ENCODE measurements at places on chromosomes 5 and 9. TPM values are rescaled to one million over a fixed set of nuclear protein-coding genes. Genes with fewer than 3 reads are reported as not detected.

- no peak for DNase-seq
These were observed 15.0 kb downstream of the HMHB1 start for GRCh38 chr5:143826951-143827444.

GRCh38 chr9:114238891-114239875 is 83.7 kb upstream of the ORM1 start:
- no peak for DNase-seq

DNA sequence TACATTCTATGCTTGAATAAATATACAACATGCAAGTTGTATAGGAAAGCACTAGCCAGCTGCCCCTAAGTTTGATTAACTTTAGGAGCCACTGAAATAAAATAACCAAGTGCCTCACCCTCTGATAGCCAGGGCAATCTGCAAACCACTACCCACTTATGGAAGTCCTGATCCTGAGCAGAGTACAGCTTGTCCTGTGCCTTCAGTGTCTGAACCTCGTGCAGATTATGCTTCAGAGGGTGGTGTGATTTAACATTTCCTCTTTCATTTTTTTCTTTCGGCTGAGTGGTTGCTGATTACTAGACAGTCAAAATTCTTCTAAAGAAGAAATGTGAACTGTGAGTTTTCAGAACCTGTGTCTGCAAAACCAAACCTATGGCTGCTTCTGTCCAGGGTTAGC is 327.7 kb downstream of the PIK3R1 start:
- no peak for DNase-seq

DNA sequence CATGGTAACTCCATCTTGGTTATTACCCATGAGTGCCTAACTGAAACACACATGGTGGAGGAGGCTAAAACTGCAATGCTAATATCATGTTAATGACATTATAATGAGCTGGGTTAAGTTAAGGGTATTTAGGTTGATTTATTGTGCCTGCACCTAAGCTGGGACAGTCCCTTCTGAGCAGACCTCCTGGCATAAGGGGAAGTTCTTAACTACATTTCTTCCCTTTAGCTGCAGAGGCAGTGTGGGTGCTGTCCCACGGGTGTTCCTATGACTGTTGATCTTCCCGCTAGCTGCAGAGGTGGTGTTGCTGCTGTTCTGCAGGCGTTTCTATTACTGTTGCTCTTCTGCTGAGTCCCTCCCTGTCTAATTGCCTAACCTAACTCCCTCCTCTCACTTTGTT is 183.9 kb downstream of the LURAP1L start:
- no peak for DNase-seq

- no peak for DNase-seq
These were observed 295.7 kb downstream of the MED10 start for GRCh38 chr5:6082685-6083084.

DNA sequence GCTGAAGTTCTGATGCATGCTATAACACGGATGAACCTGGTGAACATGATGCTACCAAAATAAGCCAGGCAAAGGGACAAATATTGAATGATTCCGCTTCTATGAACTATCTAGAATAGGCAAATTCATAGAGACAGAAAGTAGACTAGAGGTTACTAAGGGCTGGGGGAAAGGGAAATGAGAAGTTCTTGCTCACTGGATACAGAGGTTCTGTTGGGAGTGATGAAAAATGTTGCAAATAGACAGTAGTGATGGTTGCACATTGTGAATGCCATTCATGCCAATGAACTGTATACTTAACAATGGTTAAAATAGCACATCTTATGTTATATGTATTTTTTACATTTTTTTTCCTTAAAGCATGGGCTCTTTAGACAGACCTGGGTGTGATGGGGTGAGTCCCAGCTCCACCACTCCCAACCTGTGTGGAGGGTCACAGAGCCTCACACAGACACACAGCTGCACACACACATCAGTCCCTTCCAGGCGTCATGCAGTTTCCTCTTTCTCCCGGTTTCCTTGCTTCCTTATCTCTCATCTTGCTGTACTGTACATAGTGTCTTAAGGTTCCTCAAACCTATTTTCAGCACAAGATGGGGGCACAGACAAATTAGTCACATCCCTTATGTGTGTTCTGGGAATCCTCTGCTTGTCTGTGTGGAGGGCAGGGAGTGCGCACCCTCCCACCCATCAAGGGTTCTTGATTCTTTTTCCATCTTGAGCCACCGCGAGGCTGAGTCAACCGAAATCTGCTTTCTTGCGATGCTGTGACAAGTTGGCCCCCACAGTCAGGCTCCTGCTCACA is 192.9 kb downstream of the CRB2 start:
- DNase-seq: no peak

- no peak for DNase-seq
These were observed 1.1 kb downstream of the PTGER4 start for GRCh38 chr5:40680741-40681362.

GRCh38 chr5:99000876-99001275 is 72.1 kb upstream of the CHD1 start:
- no peak for DNase-seq

- no peak for DNase-seq
These were observed 166.0 kb downstream of the ADAMTS12 start for GRCh38 chr5:33725806-33726205.

DNA sequence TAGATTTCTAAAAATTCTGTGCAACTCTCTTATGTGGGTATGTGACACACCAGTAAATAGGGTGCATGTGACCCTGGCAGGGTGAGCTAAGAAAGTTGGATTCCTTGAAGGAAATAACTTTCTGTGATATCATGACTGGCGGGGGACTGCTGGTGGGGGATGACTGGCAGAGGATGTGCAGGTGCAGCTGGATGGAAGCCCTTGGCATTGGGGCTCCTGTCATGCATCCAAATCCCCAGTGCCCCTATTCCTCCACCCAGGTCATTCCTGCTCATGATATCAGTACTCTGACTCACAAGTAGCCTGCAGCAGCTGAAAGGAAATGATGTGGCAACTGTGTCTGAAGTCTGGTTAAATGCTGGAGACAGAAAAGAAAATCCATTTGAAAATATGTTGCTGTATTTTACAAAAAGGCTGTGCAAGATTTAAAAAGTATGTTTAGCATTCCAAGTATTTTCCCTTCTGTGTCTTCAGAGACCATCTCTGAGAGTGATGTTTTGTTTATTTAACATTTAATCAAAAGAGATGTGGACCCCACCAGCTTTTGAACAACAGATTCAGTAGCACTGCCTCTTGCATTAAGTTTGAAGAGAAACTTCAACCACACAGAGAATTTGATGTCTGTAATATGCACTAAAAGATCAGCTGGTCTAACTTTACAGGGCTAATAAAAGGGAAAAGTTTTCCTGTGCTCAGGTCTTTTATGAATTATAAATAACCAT is 17.9 kb upstream of the ZSWIM6 start:
- DNase-seq: no peak

DNA sequence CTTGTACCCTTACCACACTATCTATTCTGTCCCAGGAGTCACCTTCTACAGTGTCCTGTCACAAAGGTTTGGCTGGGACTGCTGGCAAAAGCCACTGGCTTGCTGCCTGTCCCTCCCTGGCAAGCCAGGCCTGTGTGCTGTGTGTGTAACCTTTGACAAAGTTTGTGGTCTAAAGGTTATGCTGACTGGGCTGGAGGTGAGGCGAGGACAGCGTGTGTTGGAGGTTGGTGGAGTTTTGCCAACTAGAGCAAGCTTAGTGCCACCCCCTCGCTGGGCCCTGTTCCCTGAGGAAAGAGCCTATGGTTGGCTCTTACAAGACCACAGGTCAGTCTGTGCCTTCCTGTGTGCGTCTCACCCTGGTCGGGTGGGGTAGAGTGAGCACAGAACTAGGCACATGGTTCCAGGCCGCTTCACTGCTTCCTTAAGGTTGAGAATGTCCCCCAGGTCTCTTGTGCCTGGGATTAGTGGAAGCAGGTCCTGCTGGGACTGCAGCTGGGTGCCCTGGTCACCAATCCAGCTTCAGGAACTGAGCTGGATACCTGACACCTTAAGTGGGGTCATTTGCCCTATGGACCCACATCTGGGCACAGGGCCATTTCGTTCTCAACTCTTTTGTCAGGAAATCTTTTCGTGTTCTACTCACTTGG is 152.2 kb downstream of the GADD45G start:
- peak; percentile 94 for DNase-seq

- no peak for DNase-seq
These were observed 640.4 kb upstream of the CDH10 start for GRCh38 chr5:25285136-25285535.

- no peak for DNase-seq
These were observed 70.8 kb upstream of the UNC5A start for GRCh38 chr5:176739461-176740051.

- no peak for DNase-seq
These were observed 690.4 kb downstream of the SLCO4C1 start for GRCh38 chr5:101605700-101606099.

GRCh38 chr5:150304481-150305081 is 1.9 kb upstream of the ARSI start:
- DNase-seq: no peak

- no peak for DNase-seq
These were observed 101.7 kb downstream of the ARRDC3 start for GRCh38 chr5:91281401-91281800.

GRCh38 chr9:138020120-138020794 is 142.7 kb downstream of the CACNA1B start:
- no peak for DNase-seq

Gene SOHLH1
- not detected for total RNA-seq

Gene SPATA9
- 0.40 TPM for total RNA-seq

Gene NUTM2G
- not detected for total RNA-seq

Gene TMC1
- not detected for total RNA-seq

Measured in right lobe of liver (tissue), 6 donors.